ENCODE measurements at places on chromosomes 2 and 18.
A peak's percentile ranks its signal among the peaks of the same experiment; 100 is the strongest.

DNA sequence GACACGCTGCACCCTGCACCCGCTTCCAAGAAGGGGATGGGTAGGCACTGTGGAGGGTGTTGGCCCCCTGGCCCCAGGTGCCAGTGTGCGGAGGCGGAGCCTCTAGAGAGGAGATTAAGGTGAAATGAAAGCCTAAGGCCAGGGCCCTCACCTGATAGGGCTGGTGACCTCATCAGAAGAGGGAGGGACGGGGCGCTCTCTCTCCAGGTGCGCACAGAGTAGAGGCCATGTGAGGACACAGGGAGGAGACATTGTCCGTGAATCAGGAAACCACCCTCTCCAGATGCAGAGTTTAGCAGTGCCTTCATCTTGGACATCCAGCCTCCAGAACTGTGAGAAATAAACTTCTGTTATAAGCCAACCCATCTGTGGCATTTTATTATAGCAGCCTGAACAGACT, 62.3 kb downstream of the PSMG2 start:
- DNase-seq = no peak

- no peak for DNase-seq
These were observed 44.9 kb downstream of the NCKAP5 start for GRCh38 chr2:133523406-133523805.

- DNase-seq = no peak
These were observed 109.5 kb downstream of the LOXHD1 start for GRCh38 chr18:46547520-46547919.

DNA sequence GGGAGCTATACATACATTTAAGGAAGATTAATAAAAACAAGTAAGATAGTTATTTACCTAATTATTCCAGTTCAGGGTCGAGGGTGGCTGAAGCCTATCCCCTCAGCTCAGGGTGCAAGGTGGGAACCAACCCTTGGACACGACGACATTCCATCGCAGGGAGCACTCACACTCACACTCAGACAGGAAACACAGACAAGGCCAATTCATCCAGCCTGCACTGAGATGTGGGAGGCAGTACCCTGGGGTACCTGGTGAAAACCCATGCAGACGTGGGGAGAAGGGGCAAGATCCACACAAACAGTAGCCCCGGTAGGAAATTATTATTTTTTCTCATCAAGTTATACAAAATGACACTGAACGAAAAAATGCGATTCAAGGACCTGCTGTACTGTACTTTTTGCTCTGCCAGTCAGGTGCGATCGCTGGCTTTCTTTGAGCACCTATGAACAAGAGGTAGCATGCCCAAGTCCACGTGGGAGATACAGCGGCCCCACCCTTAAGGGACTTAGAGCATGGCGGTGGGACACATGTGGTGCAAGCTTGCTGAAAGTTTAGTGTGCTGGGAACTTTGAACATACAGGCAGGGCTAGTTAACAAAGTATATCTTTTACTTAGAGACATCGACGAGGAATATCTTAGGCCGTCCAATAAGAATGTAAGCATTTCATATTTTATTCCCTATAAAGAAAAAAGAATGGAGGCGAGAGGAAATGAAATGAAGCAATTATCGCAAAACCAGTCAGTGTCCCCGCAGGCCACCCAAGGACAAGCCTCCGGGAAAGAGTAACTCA, 624 bp downstream of the METTL8 start:
- no peak for DNase-seq

DNA sequence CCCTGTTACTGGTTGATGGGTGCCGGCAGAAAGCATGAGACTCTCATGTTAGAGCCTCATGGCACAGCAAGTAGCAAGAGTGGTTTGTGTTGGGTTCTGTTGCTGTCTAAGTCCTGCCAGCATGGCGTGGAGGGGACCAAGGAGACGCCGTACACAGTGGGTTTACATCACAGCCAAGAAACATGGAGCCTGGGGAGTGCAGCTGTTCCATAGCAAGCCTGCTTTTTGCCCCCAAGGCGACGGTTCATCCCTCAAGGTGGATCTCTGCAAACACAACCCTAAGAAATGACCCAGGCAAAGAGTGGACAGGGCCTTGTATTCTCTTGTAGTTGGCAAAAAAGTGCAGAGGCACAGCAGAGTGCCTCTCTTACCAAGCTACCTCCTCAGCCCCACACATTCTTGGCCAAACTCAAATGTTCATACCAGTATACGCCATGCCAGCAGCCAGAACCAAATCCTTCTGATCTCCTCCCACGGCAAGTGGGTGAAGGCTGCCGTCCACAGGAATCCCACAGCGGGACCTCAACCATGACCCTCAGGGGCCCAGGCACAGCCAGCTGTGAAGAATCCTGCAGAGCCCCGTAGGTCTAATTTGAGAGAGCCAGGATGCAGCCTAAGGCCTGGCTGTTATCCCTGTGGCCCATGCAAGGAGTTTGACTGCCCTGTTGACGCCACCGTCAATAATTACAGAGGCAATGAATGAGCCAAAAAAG, 19.0 kb downstream of the SNED1 start:
- DNase-seq = no peak

GRCh38 chr2:133777574-133777960, 209.3 kb upstream of the NCKAP5 start:
- no peak for DNase-seq

- DNase-seq = no peak
These were observed 37.1 kb downstream of the LCLAT1 start for GRCh38 chr2:30484145-30484544.

GRCh38 chr2:96354492-96354891, 18.9 kb downstream of the NCAPH start:
- no peak for DNase-seq

DNA sequence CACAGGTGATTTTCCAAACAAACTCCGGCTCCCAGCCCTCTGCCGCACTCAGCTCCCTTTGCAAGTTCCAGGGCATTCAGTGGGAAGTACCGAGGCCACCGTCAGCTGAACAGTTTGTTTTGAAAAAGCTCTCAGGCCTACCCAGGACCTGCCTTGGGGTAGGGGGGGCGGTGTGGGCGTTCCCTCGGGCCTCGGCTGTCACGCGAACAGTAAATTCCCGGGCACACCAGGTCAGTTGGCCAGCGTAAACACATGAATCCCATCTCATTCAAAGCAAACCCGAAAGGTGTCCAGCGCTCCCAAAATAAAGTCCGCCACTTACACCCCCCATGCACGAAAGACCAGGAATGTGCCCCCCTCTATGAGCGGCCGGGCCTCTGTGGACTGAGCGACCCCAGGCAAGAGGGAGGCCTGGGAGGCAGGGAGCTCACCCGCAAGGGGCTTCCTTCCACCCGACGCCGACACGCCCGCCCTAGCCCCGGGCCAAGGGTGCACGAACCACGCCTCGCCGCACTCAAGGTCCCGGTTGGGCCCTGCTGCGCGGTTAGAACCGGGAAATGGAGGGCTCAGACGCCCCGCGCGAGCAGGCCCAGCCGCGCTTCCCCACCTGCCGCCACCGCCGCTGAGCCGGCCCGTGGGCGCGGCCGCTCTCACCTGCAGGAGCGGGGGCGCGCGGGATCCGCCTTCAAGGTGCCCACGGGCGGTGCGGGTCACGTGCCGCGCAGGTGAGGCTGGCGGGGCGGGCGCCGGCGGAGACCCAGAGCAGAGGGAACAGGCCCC, at the start of gene WDSUB1:
Gene WDSUB1 (minus strand): TSS at position 775 of the 780 bp plus-strand sequence. CDS start 3,634 bp downstream, outside the sequence.
- DNase-seq = peak; percentile 14

DNA sequence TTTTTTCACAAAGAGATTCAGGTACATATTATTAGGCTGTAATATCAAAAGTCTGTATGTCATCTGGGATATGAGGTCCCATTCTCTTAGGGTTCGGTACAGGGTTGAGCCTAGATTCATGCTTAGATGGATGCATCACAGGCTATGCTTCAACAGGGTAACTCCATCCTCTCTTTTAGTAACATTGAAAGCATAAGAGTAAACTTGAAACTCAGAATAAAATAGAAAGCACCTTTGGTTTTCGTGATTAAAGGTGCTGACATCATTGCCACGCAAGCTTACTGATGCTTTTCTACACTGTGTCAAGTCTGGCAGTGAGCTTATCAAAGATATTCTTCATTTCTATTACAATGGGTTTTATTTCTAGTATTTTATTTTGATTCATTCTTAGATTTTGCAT, 419.1 kb upstream of the DSEL start:
- DNase-seq = no peak

- peak; percentile 58 for DNase-seq
These were observed 10.7 kb downstream of the USP34 start for GRCh38 chr2:61460163-61460562.

GRCh38 chr18:43757273-43757672, 480.0 kb upstream of the SYT4 start:
- no peak for DNase-seq

- DNase-seq = no peak
These were observed 263.8 kb downstream of the KCNE4 start for GRCh38 chr2:223315813-223316212.

DNA sequence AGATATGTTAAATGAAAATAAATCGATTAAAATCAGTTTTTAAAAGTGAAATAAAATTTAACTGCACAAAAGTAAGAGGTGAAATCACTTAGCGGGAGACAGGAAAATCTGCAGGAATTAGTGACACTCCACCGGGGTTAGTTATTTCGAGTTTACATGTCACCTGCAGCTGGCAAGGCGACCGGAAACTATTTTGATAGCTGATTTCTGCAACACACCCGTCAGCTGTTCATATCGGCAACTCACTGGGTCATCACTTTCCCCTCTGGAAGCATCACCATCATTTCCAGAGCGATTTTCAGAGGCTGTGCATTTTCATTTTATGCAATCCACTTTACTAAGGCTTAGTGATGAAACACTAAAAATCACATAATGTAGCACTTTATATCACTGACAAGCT, 52.9 kb downstream of the PXDN start:
- DNase-seq = no peak

DNA sequence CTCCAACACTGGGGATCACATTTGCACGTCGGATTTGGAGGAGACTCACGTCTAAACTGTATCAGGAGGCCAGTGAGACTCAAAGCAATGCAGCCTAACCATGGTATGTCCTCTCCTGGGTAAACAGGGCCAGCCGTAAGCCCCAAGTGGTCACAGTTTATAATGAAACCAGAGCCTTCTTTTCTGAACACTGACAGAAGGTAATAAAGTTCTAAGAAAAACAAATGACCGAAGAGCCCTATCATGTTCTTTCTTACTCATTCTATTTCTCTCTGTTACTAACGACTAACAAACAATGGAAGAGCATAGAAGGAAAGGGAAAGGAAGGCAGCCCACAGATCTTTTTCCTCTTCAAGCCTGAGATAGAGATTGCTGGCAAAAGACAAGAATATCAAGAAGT, 796.8 kb upstream of the SOX11 start:
- DNase-seq = no peak

GRCh38 chr18:71442731-71443141, 1101.4 kb downstream of the CBLN2 start:
- no peak for DNase-seq

DNA sequence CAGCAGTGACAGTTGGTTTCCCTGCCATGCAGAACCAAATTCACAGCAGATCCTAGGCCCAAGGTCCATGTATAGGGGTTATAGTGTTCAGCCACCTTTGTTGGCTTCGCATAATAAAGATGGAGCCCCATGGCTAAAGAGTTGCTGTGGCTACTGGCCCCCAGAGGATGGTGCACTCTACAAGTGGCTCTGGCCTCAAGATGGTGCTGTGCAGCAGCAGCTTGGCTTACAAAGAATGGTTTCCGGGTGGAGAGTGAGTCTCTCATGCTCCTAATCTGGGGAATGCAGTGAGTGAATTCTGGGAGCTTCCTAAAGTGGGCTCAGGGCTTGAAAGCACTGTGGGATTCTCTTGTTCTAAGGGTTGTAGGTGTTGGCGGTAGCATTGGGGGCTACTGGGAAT, 1199.7 kb downstream of the CNTNAP5 start:
- DNase-seq = no peak

GRCh38 chr2:6977786-6978185, 60.6 kb downstream of the RNF144A start:
- DNase-seq = no peak

GRCh38 chr2:229610333-229610732, 104.0 kb downstream of the DNER start:
- DNase-seq = no peak

GRCh38 chr2:32988525-32988924, 41.8 kb downstream of the LTBP1 start:
- no peak for DNase-seq

Measured in AG09309 (cell line).